ENCODE measurements at places on chromosomes 5 and 9.

GRCh38 chr9:120645760-120646159 is 65.8 kb upstream of the CDK5RAP2 start:
- no peak for DNase-seq

- no peak for DNase-seq
Observed at GRCh38 chr9:14301583-14302021, 12.3 kb downstream of the NFIB start.

GRCh38 chr5:168162464-168162863 is 129.0 kb upstream of the WWC1 start:
- peak; percentile 82 for DNase-seq

GRCh38 chr5:149878371-149878770 is 66.2 kb downstream of the PDE6A start:
- DNase-seq: peak; percentile 43

DNA sequence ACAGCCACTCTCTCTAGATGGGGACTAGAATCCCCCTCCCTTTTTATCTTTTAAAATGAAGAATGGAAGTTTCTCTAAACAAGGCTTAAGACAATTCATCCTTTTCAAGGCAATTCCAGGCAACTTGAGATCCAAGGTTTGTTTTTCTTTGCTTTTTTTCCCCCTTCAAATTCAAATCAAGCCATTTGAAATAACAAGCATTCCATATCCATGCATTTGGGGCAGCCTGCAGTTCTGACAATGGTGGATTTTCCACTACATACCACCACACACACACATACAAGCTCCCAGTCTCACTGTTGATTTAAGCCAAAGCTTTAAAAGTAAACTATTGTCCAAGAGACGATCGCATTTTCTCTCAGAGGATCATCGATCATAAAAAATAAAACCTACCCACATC is 424 bp downstream of the INSYN2B start:
- no peak for DNase-seq

- DNase-seq: peak; percentile 46
Observed at GRCh38 chr5:148443998-148444397, 60.2 kb downstream of the FBXO38 start.

- no peak for DNase-seq
Observed at GRCh38 chr5:167639273-167639672, 652.2 kb upstream of the WWC1 start.

DNA sequence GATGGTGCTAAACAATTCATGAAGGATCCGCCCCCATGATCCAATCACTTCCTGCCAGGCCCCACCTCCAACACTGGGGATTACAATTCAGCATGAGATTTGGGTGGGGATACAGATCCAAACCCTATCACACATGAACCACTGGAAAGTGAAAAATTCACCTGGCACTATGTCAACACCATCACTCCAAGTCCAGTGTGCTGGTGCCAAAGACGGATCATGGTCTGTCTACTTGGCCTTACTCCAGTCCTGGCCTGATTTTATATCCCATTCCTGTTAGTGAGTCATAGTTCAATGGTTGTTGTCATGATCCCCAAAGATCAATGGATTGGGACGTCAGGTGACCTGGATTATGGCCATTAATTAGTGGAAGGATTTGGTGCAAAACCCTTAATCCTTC is 147.4 kb upstream of the RPS23 start:
- DNase-seq: no peak

GRCh38 chr5:129664336-129664937 is 83.5 kb upstream of the MINAR2 start:
- DNase-seq: peak; percentile 32

DNA sequence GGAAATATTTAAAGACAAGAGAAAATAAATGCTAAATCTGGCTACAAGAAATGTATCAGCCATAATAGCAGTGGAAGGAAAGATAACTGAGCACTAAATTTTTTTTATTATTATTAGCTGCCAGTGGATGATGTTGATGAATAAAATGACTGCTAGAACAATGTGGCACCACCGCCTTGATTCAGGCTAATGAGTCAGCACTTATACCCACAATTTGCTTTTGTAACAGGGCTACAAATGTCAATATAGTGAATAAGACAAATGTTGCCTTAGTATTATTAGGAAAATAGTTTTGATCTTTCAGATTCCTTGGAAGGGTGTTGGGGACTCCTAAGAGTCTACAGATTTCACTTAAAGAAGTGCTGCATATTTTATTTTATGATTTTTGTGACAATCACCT is 555.2 kb upstream of the GRAMD2B start:
- no peak for DNase-seq

DNA sequence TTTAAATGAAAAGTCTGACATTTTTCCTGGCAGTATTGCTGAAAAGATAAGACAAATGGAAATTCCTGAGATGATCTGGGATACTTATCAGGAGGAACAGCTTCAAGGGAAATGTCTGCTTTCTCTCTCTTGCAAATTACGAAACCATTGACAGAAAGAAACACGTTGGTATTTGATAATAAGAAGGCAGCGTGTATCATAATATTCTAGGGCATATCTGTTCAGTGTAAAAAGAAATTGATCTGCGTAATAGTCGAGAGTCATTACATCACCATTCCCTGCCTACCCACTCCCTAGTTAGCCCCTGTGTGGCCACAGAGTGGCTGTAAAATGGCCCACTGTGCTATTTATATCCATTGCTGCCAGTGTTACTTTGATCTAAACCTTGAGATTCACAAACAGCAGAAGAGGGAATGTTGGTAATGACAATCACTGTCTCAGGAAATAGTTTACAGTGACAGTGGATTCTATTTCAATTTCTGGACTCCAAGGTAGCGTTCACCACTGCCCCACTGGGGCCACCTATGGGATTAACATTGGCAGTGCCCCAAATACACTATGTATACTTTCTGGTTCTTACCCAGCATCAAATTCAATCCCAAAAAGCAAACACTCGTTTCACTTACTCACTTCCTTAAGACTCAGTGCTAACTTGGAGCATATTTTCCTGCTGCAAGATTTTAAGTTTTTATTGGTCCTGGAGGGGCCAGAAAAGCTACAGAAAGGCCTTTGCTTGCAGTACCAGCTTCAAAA is 133.4 kb upstream of the GAS1 start:
- DNase-seq: no peak

DNA sequence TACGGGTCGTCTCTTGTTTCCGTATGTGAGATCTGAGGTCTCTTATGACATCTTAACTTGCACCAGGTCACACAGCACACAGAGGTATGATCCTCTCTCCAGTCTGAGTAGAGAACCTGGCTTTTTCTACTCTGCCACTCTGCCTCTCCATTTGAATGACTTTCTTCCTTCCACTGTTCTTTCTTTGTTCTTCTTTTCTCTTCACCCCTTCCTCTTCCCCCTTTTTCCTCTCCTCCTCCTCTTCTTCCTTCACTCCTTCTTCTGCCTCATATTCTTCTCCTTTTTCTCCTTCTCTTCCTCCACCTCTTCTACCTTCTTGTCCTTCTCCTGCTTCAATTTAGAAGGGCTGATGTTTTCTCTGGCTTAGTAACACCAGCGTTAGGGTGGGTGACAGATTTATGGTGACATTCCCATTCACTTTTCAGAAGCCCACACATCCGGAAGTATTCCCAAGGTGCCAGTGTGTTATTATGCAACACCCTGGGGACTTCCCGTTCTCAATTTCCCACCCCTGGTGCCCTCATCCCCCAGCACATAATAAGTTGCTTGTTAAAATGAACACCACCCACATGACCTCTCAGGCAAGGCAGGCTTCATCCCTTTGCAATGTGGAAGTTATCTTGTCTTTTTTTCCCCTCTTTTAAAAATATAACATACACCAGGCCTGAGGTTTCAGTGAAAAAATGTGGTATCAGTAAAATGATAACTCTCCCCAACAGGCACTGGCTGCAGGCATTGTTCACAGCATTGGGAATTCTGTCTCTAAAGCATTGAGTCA is 122.0 kb downstream of the PAPPA start:
- DNase-seq: no peak

DNA sequence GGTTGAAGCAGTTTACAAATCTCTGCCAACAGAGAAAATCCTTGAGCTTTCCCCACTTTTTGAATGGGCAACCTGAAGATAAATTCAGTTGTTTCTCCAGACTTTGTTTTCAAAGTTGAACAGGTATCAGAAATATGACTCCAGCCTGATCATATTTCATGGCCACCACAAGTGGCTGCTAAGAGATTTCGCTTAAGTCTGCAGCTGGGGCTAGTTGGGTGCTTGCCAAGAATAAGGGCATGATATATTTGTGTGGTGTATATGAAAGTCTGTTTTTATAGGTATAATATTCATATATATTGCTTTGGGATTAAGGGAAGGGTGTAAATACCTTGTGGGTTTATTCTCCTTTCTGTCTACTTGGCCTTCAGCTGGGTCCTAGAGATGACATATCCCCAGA is 168.4 kb upstream of the GDNF start:
- no peak for DNase-seq

DNA sequence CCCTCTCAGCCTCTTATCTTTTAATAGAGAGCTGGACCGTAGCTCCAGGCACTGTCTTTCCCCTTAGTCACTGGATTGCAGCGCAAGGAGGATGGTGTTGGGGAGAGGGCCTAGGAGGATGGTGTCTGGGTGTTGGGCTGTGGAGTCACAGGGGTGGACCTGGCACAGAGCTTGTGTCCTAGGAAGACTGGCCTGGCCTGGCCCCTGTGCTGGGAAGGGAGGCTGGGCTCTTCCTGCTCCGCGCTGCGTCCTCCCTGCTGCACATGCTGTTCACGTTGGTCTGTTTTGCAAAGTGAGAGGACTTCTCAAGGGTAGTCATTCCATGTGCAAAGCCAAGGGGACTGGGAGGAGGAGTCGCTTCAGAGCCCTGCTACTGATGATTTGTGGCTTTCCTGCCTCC is 123.9 kb downstream of the EHMT1 start:
- no peak for DNase-seq

GRCh38 chr5:15904899-15905830 is 274.4 kb downstream of the MARCHF11 start:
- no peak for DNase-seq

GRCh38 chr9:16611983-16612382 is 258.5 kb downstream of the BNC2 start:
- DNase-seq: no peak

- DNase-seq: no peak
Observed at GRCh38 chr5:167716126-167716775, 575.2 kb upstream of the WWC1 start.

DNA sequence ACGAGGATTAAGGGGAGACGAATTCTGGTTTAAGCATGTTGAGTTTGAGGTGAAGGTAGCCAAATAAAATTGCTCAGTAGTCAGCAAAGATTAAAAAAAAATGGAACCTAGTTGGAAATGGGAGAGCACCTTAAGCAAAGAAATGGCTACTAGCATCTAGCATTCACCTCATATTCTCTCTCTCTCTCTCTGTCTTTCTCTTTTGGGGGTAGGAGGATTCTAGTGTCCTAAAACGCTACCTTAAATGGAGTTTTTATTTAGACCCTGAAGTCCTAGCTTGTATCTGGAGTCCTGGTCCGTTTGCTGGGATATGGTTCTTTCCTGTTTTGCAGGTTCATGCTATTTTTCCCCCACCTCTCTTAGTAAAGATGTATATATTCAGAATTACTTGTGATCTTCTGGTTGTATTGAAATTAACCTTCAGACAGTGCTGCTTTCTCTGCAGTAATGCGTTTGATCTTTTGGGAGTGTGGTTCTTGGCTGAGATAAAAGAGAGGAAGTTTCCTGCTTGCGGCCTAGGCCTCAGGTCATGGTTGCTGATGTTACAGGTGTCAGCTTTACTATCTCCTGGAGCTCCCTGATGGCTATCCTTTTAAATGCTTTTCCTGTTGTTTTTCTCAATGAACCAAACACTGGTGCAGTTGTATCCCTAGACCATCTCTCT is 8.0 kb downstream of the TGFBR1 start:
- no peak for DNase-seq

GRCh38 chr9:91732187-91733005 is 217.6 kb downstream of the ROR2 start:
- no peak for DNase-seq

- no peak for DNase-seq
Observed at GRCh38 chr5:4230786-4231641, 635.4 kb downstream of the IRX1 start.

GRCh38 chr9:20754556-20754955 is 70.5 kb downstream of the FOCAD start:
- DNase-seq: no peak

DNA sequence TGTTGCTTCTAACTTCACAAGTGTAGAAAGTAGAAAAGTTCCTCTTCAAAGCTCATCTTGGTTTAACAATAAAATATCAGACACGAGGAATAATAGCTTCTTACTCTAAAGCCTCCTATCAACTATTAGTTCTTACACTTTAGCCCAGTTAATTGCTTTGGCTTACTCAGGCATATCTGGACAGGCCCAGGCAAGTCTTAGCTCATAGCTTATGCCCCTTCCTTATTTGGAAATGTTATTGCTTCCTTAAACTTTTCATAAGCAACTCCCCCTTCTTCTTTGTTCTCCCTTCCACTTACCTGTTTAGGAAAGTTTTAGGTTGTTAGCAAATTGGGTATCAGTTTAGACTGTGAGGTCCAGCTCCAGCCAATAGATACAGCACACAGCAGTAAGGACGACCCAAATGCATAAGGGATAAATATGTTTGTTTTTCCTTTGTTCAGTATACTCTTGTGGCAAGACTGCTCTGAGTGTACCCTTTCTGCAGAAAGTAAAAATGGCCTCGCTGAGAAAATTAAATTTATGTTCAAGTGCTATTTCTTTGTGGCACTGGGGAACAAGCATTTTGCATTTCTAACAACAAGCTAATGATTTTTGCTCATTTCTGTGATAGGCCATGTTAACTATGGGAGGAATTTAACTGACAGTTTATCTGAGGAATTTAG is 162.1 kb downstream of the SMC2 start:
- no peak for DNase-seq

DNA sequence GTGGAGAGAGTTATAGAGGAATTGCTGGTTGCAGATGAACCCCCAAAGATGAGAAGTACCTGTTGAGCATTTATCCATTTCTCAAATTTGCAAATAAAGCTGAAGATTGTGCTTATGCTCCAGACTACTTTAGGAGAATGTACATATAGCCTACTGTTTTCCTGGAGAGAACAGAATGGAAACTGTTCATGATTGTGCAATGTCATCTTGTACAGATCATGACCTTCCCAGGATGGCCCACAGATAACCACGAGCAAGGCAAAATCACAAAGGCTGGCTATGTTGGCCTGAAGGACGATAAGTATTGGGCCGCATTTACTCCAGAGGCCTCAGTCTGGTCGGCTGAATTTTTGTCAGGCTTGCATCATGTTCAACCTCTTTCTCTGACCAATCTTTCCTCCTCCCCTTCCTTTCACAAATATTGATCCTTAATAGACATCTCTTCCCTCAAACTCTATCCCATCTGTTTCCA is 28.5 kb upstream of the RICTOR start:
- DNase-seq: no peak
